ENCODE measurements at places on chromosomes 2 and 18. TPM values are rescaled to one million over a fixed set of nuclear protein-coding genes. Genes with fewer than 3 reads are reported as not detected.

EIF2AK3 gene
- 18.5 TPM for total RNA-seq

RNF125 gene
- total RNA-seq = 0.87 TPM

IKZF2 gene
- 8.6 TPM for total RNA-seq

CD8B2 gene
- total RNA-seq = not detected

RAB3GAP1 gene
- total RNA-seq = 47.2 TPM

- no peak for DNase-seq
- H3K36me3 ChIP-seq = no peaks in the 10 kb centered on the region
- H3K4me3 ChIP-seq = peak overlapping the region; percentile 72
- peaks cover 6% of the 10 kb centered on the region for H3K4me1 ChIP-seq
These were observed 2.2 kb upstream of the GPR148 start for GRCh38 chr2:130726614-130727180.

- H3K4me1 ChIP-seq = no peaks in the 10 kb centered on the region
- peaks cover 24% of the 10 kb centered on the region for H3K27me3 ChIP-seq
- no peak overlapping the region for H3K27ac ChIP-seq
- H3K4me3 ChIP-seq = no peak overlapping the region
These were observed 555.8 kb downstream of the SATB2 start for GRCh38 chr2:198901894-198902293.

DNA sequence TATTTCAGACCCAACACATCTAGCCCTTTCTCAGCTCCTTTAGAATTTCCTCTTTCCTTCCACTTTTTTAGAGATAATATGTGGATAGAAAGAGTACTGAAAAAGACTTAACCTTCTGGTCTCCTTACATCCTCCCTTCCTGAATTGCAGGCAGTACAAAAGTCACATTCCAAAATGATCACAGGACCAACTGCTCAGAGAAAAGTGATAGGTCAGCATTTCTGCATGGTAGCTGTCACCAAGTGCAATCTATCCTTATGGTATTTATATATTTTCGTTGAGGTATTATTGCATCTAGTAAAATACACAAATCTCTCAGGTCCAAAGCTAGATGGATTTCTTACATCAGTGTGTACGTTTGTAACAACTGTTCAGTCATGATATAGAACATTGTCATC lies 427.5 kb downstream of the LPIN1 start:
- no peak overlapping the region for H3K27ac ChIP-seq
- no peaks in the 10 kb centered on the region for H3K36me3 ChIP-seq
- peaks cover 38% of the 10 kb centered on the region for H3K4me1 ChIP-seq
- no peak overlapping the region for H3K4me3 ChIP-seq

GRCh38 chr2:58227171-58227917 lies 13.8 kb downstream of the FANCL start:
- DNase-seq = peak; percentile 39
- H3K4me3 ChIP-seq = no peak overlapping the region
- no peak overlapping the region for H3K27ac ChIP-seq
- no peaks in the 10 kb centered on the region for H3K4me1 ChIP-seq
- H3K27me3 ChIP-seq = no peaks in the 10 kb centered on the region
- peaks cover 8% of the 10 kb centered on the region for H3K36me3 ChIP-seq

DNA sequence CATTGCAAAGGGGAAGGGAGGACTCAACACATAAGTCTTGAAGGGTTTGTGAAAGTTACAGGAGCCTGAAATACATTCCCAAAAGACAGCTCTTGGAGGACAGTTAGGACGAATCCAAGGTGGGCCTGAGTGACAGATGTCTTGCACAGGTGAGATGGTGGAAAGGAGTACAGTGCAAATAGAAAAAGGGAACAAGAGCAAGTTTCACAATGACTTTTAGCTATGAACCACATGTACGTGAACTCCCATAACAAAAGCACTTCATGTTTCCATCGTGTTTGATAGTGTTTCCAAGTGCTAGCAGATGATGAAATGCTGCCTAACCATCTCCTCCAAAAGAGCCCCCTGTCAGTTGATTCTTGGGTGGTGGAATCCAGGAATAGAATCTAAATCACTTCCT lies 1.8 kb downstream of the IL18RAP start:
- DNase-seq = no peak
- H3K36me3 ChIP-seq = no peaks in the 10 kb centered on the region
- H3K27ac ChIP-seq = no peak overlapping the region
- H3K4me1 ChIP-seq = no peaks in the 10 kb centered on the region
- H3K4me3 ChIP-seq = no peak overlapping the region

DNA sequence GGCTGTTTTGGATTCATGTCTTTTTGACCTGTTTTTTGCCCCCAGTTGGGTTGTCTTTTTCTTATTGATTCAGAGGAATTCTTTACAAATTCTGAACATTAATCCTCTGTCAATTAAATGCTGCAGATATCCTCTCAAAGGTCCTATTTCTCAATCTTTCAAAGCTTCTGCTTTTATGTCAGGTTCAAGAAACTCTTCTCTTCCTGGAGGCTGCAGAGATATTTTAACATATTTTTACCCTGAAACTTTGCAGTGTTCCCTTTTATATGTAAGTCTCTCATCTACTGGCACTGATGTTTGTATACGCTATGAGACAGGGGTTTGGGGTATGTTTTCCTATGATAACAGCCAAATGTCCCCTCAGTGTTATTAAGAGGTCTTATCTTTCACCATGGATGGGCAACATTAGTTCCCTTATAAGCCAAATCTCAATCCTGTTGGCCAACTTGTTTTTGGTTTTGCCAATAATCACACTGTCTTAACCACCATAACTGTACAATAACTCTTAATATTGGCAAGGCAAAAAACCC lies 159.3 kb downstream of the HDAC4 start:
- H3K27ac ChIP-seq = no peak overlapping the region
- DNase-seq = no peak
- peaks cover 23% of the 10 kb centered on the region for H3K4me1 ChIP-seq
- H3K27me3 ChIP-seq = no peaks in the 10 kb centered on the region

DNA sequence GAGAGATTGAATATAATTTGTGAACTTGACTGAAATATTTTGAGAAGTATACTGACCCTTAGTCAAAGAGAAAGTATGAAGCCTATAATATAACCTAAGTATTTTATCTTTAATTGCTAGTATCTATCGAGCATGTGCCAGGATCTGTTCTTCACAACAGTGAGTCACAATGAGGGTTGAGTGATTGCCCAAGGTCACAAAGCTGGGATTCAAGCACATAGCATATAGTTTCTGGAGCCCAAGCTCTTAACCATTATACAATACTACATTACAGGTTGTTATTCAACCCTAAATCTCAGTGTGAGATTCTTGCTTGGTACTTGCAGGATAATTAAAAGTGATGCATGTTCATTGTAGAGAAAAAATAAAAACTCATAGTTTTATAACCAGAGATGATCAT lies 97.2 kb downstream of the RAB3GAP1 start:
- H3K36me3 ChIP-seq = peaks cover 21% of the 10 kb centered on the region
- H3K27ac ChIP-seq = no peak overlapping the region

DNA sequence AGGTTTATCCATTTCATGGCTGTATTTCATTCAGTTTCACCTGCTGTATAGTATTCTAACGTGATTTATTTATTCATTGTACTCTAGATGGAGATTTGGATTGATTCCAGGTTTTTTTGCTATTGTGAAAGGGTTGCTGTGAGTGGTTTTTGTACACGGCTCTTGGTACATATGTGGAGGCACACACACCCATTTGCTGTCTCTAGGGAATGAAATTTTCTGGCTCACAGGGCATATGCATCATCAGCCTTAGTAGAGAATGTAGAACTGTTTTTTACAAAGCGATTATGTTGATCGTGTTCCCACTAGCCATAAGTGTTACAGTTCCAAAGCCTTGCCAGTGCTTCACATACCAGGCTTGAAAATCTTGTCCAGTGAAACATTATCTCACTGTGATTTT lies 5.1 kb downstream of the SPTBN1 start:
- peak overlapping the region; percentile 70 for H3K27ac ChIP-seq
- no peaks in the 10 kb centered on the region for H3K36me3 ChIP-seq

DNA sequence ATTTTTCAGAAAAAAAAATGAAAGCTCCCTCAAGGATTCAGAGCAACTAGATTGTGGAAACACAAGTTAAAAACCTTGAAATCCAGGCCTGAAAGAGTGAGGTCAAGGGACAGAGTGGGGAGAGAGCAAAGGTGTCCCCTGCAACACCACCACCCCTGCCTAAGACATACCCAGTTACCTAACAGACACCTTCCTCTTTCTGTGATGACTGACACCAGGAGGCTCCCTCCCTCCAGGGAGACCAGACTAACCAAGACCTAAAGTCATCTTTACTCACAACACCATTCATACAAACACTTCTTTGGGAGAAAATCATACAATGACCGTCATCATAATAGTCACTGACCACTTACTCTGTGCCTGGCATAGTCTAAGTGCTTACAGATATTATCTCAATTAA lies 151.8 kb upstream of the NABP1 start:
- no peak overlapping the region for H3K27ac ChIP-seq
- no peak overlapping the region for H3K4me3 ChIP-seq
- no peak for DNase-seq

DNA sequence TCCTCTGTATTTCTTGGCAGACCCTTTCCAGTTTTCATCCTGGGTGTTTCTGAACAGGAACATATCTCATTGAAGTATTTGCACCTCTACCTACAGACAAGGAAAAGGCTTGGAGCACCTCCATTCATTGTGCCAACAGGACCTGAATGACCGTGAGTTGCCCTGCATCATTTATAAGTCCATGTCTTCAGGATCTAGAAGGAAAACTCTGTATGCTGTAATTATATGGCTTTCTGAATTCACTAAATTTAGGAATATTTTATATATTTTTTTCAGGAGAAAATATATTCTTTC lies 402.3 kb upstream of the SLC14A2 start:
- DNase-seq = no peak
- no peaks in the 10 kb centered on the region for H3K27me3 ChIP-seq
- H3K36me3 ChIP-seq = no peaks in the 10 kb centered on the region

DNA sequence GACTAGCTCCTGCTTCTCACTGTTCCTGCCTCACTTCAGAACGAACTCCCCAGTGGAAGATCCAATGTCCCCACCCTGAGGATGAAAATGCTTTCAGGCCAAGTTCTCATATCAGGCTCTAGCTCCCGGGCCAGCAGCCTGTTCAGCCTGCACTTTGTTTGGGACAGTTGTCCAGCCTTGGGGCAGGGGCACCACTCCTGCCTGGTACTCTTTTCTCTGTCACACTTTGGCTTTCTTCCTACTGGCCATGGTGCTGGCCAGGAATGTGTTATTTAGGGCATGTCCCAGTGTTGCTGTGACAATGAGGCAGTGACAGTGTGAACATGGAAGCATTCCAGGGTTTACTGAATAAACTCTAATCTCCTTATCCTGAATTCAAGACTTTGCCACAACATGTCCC lies 154.1 kb downstream of the GALNT14 start:
- H3K36me3 ChIP-seq = no peaks in the 10 kb centered on the region
- no peak overlapping the region for H3K27ac ChIP-seq
- peaks cover 3% of the 10 kb centered on the region for H3K4me1 ChIP-seq

- H3K27me3 ChIP-seq = no peaks in the 10 kb centered on the region
- no peaks in the 10 kb centered on the region for H3K36me3 ChIP-seq
- DNase-seq = no peak
- H3K27ac ChIP-seq = no peak overlapping the region
- no peaks in the 10 kb centered on the region for H3K4me1 ChIP-seq
These were observed 955.8 kb upstream of the LRRTM1 start for GRCh38 chr2:81260320-81260719.

GRCh38 chr2:149908726-149909683 lies 321.4 kb upstream of the MMADHC start:
- peaks cover 23% of the 10 kb centered on the region for H3K4me1 ChIP-seq
- no peaks in the 10 kb centered on the region for H3K27me3 ChIP-seq
- H3K4me3 ChIP-seq = no peak overlapping the region
- H3K36me3 ChIP-seq = no peaks in the 10 kb centered on the region
- no peak for DNase-seq

GRCh38 chr18:43578706-43579105 lies 301.4 kb upstream of the SYT4 start:
- peaks cover 2% of the 10 kb centered on the region for H3K36me3 ChIP-seq
- no peak overlapping the region for H3K4me3 ChIP-seq
- DNase-seq = no peak
- peaks cover 23% of the 10 kb centered on the region for H3K27me3 ChIP-seq

DNA sequence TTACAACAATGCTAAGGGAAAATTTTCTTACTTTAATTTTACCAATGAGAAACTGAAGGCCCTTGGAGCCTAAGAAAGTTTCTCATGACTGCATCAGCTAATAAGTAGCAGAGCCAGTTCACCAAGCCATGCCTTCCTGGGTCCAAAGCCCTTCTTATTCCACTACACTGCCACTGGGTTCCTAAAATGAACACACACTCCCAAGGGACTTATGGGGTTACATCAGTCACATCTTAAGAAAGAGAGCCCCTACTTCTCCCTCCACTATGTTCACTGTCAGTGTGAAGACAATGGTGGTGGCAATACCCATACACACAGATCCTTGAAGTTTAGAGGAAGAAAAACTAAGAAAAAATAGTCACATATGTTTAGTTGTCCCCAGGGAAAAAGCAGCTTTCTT lies 20.6 kb downstream of the MBD2 start:
- H3K36me3 ChIP-seq = peaks cover 13% of the 10 kb centered on the region
- H3K27me3 ChIP-seq = no peaks in the 10 kb centered on the region
- no peak for DNase-seq
- H3K4me1 ChIP-seq = peaks cover 24% of the 10 kb centered on the region
- no peak overlapping the region for H3K4me3 ChIP-seq

GRCh38 chr2:147149575-147150240 lies 695.1 kb upstream of the ACVR2A start:
- DNase-seq = peak; percentile 64
- H3K36me3 ChIP-seq = peaks cover 4% of the 10 kb centered on the region
- H3K27ac ChIP-seq = no peak overlapping the region
- H3K27me3 ChIP-seq = peaks cover 2% of the 10 kb centered on the region
- H3K4me1 ChIP-seq = peaks cover 5% of the 10 kb centered on the region

- no peaks in the 10 kb centered on the region for H3K27me3 ChIP-seq
- no peak for DNase-seq
- peak overlapping the region; percentile 84 for H3K27ac ChIP-seq
- H3K4me3 ChIP-seq = peak overlapping the region; percentile 71
- peaks cover 6% of the 10 kb centered on the region for H3K36me3 ChIP-seq
These were observed 1.8 kb downstream of the ENOSF1 start for GRCh38 chr18:710418-711300.

- peaks cover 47% of the 10 kb centered on the region for H3K36me3 ChIP-seq
- peaks cover 24% of the 10 kb centered on the region for H3K4me1 ChIP-seq
- H3K4me3 ChIP-seq = no peak overlapping the region
These were observed 96.3 kb downstream of the ARMC9 start for GRCh38 chr2:231294571-231295362.

DNA sequence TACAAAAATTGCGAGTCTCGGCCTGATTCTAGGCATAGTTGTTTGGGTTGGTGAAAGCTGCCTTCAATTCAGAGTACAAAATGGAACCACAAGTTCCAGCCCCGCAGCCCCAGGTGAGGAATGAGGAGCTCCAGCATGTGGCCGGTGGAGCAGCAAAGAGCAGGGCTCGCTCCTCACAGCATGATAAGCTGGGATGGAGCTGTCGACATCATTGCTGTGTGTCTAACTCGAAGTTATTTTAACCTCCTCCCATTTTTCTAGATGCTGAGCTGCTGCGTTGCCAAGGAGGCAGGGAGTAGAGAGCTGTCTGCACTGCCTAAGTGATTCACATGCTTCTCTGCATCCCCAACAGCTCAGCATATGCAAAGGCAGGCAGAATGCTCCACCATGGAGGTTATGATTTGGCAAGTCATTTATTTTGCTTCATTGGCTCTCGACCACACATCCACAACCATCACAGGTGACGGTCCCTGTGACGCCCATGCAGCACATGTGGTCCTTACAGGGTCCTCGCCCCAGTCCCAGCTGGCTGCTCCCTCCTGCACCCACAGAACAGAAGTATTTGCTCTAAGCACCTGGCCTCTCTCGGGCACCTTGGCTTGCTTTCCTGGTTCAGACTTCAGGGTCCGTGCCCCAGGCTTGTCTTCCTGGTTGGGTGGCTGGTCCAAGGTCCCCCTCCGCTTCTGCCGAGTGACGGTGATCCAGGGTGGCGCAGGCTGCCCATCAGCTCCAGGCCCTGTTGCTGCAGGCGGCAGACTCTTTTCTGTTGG lies 66.0 kb upstream of the MGAT4A start:
- no peak overlapping the region for H3K4me3 ChIP-seq
- no peak overlapping the region for H3K27ac ChIP-seq
- DNase-seq = no peak
- H3K27me3 ChIP-seq = peaks cover 7% of the 10 kb centered on the region
